NCI-H1105 treated with DMSO at 0.1 percent for 48 hours (cell line): ENCODE measurements at places on chromosomes 12 and 14.

DNA sequence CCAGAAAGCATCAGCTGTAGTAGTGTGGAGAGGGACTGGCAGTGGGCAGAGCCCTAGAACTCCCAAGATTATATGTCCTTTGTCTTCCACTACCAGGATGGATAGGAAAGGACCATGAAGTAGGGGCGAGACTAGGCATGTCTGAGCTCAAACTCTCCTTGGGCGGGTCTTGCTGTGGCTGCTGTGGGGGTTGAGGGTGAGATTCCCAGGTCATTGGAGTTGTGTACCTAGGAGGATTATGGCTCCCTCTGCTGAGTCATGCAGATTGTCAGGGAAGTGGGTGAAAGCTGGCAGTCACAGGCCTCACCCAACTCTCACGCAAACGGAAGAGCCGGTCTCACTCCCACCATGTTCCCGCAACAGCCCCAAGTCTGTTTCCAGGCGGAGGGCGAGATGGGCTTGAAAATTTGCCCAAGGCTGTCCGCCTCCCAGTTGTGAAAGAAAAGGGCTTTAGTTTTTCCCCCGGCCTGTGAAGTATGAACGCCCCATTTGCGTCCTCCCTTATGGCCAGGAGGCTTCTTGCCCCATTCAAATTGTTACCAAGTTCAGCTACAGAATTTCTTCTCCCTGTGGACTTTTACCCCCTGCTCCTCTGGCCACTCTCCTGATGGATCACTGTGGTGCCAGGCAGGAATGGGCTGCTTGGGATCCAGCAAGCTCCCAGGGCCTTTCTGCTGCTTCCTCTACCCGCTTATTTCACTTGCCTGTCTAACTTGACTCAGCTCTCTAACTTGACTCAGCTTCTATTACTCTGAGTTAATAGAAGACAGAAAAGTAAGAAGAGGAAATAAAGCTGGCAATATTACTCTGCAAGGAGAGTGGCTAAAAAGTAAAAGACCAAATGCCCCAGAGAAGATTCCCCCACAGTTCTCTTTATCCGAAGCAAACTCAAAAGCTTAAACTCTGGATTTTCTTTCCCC, 159.3 kb downstream of the SLC2A13 start:
- DNase-seq = no peak

DNA sequence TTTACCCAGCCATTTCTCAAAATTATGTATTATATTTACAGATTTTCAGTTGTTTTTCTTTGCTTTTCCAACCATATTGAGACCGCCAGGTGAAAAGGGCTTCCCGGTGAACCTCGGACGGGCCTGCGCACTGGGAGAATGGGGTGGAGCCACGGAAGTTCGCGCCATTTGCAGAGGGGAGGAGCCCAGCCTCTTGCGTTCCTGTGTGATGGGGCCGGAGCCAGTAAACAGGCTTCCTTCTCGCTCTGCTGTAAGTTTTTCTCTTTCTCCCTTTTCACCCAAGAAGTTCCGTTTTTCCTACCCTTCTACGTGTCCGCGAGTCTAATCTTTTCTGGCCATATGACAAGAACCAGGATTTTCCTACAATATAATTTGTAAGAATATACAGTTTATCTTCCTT, 1108.8 kb upstream of the SEL1L start:
- DNase-seq = no peak

DNA sequence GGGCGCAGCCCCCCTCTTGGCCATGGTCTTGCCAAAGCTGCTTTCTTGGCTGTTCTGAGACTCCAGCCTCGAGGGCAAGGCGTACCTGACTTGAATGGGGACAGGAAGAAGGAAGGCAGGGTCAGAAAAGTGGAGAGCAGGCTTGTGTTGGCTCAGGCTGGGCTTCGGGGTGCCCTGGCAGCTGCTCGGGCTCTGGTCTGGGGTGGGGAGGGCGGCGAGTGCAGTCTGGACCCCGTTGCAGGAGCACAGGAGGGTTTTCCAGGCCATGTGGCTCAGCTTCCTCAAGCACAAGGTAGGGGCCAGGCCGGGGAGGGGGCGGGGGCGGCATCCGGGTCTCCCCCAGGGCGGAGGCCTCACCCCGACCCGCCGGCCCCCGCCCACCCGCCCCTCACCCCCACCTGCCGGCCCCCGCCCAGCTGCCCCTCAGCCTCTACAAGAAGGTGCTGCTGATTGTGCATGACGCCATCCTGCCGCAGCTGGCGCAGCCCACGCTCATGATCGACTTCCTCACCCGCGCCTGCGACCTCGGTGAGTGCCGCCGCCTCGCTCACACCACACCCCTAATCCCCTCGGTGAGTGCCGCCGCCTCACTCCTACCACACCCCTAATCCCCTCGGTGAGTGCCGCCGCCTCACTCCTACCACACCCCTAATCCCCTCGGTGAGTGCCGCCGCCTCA, 4.2 kb downstream of the NOC4L start:
- DNase-seq = no peak

DNA sequence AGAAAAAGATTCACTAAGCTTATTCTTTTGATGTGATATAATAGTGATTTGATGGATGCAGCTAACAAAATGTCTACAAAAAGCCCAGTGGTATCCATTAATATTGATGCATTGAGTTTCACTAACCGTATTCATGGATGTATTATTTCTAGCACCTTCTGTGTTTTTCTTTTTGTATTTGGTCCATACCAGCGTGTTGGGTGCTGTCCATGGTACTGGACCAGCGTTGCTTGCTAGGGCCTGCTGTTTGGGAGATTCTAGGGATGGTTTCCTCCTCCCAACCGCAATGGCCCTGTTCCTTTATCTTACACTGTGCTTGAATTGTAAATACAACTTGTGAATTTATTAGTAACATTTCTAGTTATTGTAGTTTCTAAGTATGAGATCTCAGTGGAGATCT, 31.7 kb downstream of the ANO4 start:
- DNase-seq = no peak

GRCh38 chr12:117009759-117010158, 89.5 kb downstream of the TESC start:
- DNase-seq = no peak

GRCh38 chr14:52538623-52539022, 13.7 kb downstream of the TXNDC16 start:
- DNase-seq = no peak

- no peak for DNase-seq
Measured at GRCh38 chr12:14656846-14657245, 39.6 kb downstream of the GUCY2C start.

DNA sequence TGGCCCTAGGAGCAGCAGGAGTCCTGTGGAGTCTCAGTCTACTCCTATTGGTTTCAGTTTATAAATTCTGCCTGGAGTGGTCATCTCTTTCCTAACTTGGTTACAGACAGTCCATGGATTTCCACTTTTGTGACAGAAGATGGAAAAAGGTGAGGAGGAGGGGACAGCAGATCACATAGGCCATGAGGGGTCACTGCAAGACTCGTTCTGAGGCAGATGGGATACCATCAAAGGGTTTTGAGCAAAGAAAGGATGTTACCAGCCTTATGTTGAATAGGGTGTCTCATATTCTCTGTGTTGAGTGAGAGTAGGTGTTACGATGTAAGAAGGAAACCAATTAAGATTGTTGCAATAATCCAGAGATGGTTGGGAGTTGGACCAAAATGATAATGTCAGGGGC, 15.3 kb downstream of the PDE3A start:
- no peak for DNase-seq

GRCh38 chr12:31226639-31227038, 99.3 kb downstream of the SINHCAF start:
- no peak for DNase-seq

GRCh38 chr12:71804505-71804904, 35.1 kb upstream of the TBC1D15 start:
- no peak for DNase-seq

- no peak for DNase-seq
Measured at GRCh38 chr14:35963209-35963608, 137.1 kb downstream of the BRMS1L start.

DNA sequence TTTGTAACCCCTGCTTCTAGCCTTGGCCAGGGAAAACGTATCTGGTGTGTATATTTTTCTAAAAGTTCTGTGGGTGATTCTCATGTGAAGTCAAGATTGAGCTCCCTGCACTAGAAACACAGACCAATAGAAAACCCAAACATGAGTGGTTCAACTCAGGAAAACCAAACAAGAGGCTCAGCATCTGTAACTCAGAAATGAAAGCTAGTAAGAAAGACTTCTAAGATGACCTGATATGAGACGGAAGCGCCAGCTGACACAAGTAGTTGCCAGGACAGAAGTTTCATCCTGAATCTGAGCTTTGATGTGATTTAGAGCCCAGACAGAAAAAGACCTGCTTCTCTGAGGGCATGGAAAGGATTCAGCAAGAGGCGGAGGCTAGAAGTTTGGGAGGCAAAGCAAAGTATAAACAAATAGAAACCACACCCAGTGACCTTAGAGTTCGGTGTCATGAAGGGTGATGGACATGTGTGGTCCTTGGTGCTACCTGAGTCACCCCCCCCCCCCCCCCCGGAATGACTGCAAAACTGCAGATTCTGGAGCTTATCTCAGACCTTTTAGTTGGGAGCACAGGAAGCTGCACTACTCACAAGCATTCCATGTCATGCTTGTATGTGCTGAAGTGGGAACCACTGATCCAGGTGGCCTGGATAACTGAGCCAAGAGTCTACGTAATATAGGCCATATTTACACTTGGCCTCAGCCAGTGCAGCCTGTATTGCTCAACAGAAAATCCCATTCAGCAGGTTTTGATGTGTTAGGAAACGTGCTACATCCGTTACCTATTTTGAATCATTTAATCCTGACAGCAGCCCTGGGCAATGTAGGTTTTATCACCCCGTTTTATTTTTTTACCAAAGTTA, 191.3 kb downstream of the ANO6 start:
- no peak for DNase-seq

GRCh38 chr14:94282991-94283723, 9.9 kb downstream of the SERPINA10 start:
- no peak for DNase-seq

- no peak for DNase-seq
Measured at GRCh38 chr12:32214723-32215122, 108.1 kb downstream of the BICD1 start.

DNA sequence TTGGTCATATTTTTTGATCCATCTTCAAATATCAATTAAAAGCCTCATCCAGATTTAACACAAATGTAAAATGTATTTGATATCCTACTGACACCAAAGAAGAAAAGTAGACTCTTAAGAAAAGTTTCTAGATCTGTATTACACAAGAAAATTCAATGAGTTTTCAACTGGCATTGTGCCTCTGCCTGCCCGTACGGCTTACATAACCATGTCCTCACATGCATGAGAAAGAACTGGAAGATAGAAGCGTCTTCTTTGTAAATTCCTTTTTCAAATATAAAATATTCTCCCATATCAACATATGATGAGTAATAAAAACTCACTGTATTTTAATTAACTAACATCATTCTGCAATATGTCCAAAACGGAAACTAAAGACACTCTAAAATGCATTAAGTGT, 7.2 kb downstream of the ANKS1B start:
- no peak for DNase-seq

DNA sequence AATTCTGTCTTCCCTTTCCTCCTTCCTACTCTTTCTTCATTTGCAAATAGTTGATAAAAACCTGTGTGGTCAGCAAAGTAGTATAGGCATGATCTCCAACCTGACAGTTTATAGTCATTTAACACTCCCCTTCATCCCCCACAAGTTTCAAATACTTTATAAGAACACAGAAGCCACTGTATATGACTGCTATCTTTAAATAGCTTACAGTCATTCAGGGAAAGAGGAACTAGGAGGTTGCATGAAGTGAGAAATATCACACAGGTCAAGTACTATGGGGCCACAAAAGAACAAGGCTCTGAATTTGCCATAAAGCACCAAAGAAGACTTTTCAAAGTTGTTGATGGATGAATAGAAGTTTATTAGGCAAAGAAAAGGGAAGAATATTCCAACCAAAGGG, 431.3 kb downstream of the NPAS3 start:
- DNase-seq = no peak

- no peak for DNase-seq
Measured at GRCh38 chr14:52845081-52845480, 53.7 kb upstream of the GNPNAT1 start.

- no peak for DNase-seq
Measured at GRCh38 chr14:102187044-102187443, 47.3 kb downstream of the WDR20 start.

DNA sequence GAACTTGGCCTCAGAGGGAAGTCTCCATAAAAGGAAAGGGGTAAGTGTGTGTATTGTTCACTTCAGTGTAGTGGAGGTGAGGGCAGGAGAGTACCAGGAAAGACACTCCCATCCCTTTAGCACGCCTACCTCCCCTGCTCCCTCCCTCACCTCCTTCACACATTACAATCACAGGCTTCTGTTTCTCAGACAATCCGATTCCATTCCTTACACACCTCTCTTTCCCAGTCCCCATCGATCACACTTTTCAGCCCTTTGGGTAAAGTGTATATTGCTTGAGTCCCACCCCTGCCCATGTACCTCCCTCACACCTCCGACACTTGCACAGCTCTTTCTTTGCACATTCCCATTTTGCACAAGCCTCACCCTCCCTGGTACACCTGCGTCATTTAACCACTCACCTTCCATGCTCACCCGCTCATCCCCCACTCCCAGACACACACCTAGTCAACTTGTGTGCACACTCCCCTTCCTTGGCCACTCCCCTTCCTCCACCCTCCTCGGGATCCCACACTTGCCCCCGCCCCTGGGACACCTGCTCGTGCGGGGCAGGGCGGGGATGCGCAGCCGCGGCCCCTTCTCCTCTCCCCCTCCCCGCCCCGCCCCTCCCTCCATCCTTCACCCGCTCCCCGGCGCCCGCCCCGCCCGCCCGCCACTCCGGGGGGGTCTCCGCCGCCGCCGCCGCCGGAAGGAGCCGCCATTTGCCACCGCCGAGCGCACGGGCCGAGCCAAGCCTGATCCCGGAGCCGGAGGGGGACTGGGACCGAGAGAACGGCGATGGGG, at the start of gene MARCHF9:
Gene MARCHF9, plus strand, starts transcription at position 693 of the 783 bp plus-strand sequence. CDS start 426 bp downstream, outside the sequence.
- peak; percentile 70 for DNase-seq

DNA sequence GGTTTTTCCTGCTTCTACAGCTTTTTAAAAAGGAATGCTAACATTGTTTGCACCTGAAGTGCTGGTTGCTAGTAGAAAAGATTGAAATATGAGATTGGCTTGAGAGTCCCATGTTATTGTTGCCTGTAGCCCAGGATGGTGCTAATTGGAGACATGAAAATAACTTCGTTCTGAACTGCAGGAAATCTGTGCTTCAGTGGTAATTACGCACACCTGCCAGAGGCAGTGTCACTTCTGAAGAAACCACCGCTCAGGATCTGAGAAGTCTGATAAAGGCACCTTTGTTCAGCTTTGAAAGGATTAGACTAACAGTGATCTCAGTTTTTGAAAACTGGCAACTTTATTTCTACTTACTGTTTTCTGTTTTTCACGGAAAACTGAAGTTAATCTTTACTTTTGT, 15.5 kb upstream of the ATP6V0A2 start:
- DNase-seq = peak; percentile 86

GRCh38 chr12:121532503-121533393, 48.1 kb downstream of the KDM2B start:
- no peak for DNase-seq

- DNase-seq = no peak
Measured at GRCh38 chr12:21336656-21337055, 1.9 kb upstream of the SLCO1A2 start.

- no peak for DNase-seq
Measured at GRCh38 chr14:31229638-31230572, 22.3 kb upstream of the HECTD1 start.
